ENCODE measurements at places on chromosomes 6 and 20.
A peak's percentile ranks its signal among the peaks of the same experiment; 100 is the strongest.

DNA sequence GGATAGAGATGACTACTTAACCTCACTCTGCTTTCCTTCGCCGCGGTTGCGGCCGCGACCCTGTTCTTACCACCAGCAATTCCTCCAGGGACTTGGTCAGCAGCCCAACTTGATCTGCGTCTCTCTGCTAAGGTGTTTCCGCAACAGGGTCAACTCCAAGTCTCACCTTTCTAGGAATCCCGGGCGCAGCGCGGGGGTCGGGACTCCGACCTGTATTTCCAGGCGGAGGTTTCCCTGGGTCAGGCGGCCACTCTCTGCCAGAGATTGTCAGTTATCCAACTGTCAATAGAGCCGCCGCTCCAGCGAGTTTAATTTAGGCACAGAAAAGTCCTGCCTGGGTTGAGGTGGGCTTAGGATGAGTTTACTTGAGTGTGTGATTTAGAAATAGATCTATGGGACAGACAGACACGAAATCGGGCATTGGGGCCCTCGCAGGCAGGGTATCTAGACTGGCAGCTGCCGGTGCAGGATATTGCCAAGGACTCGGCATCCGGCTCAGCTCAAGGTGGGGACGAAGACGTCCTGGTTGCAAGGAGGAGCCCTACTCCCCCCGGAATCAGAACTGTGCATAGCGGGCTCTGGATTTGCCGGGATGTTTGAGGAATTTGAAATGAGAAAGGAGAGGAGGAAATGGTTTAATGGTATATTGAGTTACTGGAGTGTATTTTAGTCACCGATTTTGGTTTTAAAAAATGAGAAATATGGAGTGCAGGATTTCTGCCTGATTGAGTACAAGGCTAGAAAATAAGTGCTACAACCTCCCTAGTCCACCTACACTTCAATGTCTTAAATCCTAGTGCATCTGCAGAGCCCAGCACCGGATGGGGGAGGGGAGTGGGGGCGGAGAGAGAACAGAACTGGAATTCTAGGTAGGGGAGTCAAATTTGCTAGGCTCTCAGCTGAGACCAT is 23.7 kb downstream of the POM121L2 start:
- no peak for DNase-seq

DNA sequence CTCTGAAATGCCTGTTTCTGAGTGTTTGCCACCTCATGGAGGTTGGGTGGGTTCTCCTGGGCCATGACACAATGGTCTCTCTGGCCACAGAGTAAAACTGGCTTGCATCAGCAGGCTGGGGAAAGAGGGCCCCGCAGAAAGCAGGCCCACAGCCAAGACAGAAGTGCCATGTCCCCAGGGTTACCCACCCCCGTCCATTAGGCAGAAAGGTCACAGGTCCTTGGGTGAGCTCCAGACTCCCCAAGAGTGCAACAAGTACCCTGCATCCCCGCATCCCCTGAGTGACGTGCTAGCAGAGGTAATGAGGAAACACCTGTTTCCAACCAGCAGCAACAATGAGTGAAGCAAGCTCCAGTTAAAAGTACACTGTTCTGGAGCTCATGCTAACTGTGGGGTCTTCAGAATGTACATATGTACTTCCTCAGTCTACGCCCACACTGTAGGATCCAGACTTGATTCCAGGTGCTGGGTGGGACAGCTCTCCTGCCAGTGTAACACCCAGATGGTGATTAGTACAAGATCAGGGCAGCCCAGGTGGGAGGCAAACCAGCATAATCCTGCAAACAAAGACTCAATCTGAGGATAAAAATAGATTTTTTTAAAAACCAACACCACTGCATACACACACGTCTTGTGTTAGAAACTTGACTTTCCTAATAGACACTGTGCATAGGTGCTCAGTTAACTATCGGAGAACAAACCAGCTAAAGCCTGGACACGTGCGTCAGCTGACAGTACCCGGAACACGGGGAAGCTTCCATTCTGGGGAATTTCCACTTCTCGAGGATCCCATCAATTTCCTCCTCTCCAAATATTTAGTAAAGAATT is 31.5 kb downstream of the RRBP1 start:
- DNase-seq, result no peak

- DNase-seq, result no peak
Measured at GRCh38 chr20:1224205-1224890, 1.5 kb upstream of the RAD21L1 start.

- peak; percentile 48 for DNase-seq
Measured at GRCh38 chr6:54847799-54848597, 1.4 kb downstream of the FAM83B start.

Measured in hepatocyte (in vitro differentiated cells).